ENCODE measurements at places on chromosomes 11 and 22.
A peak's percentile ranks its signal among the peaks of the same experiment; 100 is the strongest.

DNA sequence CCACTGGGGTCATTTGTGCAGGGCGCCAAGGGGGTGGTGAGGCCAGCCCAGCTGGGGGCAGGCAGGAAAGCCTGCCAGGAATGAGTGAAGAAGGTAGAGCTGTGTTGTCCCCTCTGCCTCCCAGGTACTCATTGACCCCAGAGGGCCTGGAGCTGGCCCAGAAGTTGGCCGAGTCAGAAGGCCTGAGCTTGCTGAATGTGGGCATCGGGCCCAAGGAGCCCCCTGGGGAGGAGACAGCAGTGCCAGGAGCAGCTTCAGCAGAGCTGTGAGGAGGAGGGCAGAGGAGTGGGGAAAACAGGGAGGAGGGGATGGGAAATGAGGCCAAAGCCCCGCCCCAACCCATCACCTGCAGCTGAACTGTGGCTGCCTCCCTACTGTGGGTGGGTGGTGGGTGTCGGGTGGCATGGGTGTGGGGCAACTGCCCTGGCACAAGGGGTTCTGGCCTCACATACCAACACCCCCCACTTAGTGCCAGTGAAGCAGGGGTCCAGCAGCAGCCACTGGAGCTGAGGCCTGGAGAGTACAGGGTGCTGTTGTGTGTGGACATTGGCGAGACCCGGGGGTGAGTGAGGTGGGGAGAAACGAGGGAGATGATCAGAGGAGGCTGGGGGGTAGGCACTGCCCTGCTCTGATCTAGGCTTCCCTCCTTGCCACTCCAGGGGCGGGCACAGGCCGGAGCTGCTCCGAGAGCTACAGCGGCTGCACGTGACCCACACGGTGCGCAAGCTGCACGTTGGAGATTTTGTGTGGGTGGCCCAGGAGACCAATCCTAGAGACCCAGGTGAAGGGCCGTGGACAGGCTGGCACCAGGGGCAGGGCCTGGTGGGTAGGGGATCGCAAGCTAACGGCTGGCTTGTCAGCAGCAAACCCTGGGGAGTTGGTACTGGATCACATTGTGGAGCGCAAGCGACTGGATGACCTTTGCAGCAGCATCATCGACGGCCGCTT is 3.0 kb downstream of the MUS81 start:
- no peak for DNase-seq

GRCh38 chr11:124793466-124794278 is 6.5 kb downstream of the MSANTD2 start:
- DNase-seq = peak; percentile 44

GRCh38 chr11:130694488-130695045 is 221.7 kb downstream of the SNX19 start:
- DNase-seq = no peak

DNA sequence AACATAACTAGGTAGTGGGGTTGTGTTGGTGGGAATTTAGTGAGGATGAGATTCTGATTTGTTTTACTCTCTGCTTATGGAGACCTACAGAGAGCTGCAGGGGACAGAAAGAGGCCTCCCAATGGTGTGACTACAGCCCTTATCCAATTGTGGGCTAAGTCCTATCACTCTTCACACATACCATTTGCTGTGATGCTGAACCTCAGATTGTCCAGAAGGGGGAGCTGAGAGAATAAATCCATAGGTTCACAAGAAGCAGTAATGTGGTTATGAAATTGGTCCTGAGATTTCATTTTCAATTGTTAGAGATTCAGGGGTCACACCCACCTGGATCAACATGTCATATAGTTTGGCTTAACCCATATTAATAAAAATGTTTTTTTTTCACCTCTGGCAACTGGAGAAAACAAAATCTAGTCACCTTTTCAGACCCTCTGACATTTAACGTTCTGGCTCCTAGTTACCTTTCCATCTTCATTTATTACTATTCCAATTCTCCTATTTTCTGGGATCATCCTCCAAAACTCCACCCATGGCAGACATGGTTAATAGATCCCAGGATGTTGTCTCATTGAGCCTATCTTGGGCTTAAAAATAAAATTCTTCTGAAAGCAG is 53.3 kb upstream of the PTPN5 start:
- peak; percentile 47 for DNase-seq

GRCh38 chr11:117479372-117479771 is 151.7 kb downstream of the CEP164 start:
- no peak for DNase-seq

GRCh38 chr22:30204742-30205111 is 41.8 kb downstream of the LIF start:
- DNase-seq = peak; percentile 58

DNA sequence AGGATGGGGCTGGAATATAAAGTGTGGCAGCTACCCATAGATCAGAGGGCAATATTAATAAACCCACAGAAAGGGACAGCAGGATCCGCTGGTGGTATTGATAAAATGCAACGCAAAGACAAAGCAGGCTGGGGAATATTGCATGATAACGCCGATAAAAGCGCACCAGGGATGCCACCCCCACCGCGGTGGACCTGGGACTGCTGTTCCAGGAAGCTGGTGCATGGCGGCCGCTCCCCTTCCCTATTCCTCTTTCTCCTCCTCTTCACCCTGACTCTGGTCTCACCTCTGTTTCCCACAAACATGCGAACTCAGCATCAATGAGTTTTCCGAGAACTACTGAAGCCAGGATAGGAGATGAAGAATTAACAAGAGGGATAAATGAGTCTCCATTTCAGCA is 20.2 kb downstream of the SPATA19 start:
- no peak for DNase-seq

DNA sequence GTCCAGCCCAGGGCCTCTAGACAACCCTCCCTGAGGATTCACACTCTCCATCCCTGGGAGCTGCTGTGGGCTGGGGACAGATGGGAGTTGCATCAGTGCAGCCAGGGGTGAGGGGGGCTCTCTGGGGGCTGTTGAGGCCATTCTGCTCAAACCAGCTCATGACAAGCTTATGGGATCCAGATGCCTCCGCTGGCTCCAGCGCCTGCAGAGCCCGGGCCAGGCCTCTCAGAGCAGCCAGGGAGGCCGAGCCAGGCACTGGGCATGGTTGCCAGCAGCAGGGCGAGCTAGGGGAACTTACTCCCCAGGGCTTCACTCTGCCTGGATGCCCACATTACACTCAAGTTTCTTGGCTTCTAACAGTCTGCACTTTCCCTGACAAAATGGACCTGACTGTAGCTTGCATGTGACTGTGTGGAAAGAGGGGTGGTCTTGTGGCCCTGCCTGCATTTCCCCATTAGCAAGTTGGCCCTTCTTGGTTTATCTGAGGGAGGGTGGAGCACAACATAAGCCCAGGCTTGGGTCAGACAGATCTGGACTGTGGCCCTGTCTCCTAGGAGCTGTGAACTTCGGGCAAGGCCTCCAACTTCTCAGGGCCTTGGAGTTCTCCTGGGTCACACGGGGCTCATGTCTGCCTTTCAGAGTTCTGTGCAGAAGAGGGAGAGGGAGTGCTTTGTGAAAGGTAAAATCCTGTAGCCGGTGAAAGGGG is 34.5 kb upstream of the CYB5R3 start:
- no peak for DNase-seq

- no peak for DNase-seq
Measured at GRCh38 chr22:44347080-44347479, 34.3 kb upstream of the SHISAL1 start.

DNA sequence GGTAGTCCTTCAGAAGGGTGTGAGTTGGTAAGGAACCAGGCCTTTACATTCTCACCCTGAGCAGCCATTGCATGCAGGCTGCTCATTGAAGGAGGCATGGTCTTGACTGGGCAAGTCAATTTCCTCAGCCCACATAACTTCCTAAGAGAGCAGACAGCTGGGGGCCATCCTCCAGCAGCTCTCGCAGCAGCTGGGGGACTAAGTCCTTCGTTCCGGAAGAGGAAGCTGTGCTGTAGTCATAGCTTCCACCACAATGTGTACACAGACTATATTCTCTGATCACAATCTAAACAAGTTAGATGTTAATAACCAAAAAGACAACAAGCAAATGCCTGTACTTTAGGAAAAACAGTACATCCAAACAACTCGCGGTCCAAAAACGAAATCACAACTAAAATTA is 30.1 kb upstream of the MPPED1 start:
- DNase-seq = no peak

DNA sequence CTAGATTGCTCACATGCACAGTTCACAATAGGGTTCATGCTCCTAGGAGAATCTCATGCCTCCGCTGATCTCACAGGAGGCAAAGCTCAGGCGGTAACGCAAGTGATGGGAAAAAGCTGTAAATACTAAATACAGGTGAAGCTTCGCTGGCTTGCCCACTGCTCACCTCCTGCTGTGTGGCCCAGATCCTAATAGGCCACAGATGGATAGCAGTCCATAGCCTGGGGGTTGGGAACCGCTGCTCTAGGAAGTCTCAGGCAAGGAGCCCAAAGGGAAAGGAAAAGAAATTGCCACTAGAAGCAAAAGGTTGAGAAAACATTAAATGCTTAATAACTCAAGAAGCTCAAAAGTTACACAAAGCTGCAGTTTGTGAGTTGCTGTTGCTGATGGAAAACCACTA is 3.2 kb upstream of the TRPC6 start:
- DNase-seq = no peak

DNA sequence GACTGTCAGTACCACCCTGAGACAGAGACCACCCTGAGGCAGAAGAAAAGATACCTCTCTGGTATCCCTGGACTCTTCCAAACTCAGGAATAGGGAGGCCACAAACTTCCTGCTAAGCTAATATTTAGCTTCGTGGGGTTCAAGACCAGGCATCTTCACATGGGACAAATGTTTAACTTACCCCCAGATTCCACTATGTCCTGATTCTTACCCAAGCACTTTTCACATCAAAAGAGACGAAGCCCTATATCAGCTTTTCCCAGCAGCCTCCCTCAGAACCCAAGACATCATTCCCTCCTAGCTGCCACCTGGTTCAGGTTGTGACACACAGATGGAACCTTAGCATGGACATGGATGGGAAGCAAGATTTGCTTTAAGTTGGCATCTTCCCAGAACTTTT is 32.1 kb downstream of the SMC1B start:
- DNase-seq = no peak

DNA sequence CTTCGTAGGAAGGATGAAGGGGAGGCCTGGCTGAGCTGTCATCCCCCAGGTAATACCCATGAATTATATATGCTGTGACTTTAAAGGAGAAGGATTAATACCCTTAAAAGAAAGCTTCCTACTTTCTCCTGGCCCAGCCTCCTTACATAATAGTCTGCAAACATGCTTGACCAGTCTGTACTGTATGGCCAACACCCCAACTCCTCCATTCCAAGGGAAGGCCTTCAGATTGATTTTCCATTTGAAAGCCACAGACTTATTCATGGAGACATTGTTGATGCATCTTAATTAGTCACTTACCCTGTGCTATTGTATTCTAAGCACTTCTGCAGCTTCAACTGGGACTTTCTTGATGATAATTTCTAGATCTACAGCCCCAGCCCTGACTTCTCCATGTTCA is 2.0 kb downstream of the PAAF1 start:
- no peak for DNase-seq

DNA sequence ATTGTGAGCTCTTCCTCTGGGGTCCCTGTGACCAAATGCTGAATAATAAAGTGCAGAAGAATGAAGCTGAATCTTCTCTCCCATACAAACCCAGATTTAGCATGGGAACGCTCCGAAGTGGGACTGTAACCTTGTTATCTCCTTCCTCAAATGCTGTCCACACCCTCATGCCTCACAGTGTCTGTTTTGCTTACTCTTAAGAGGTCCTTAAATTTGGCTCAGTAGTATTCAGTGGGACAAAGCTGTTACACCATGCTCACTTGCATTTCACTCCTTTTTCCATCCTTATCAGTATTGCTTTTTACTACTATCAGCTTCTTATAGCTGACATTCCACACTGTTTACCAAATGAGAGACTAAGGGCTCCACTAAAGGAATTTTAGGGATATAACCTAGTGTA is 13.8 kb upstream of the AMOTL1 start:
- DNase-seq = no peak

GRCh38 chr22:50262460-50262911 is 1.0 kb upstream of the MAPK12 start:
- DNase-seq = no peak

DNA sequence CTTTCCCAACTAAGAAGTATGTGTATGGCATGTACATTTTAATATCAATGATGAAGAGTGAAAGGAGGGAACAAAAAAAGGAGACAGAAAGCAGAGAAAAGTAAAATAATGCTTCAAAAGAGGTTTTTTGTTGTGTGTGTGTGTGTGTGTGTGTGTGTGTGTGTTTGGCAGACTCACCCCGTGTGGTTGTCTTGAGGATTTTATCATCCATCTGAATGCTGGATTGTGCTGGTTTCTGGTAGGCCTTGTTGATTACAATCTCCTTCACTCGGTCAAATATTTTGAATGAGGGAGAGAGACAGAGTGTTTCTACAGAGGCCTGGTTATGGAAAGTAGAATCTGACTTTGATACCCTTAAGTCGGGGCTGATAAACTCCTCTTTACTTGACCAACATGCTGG is 128.5 kb downstream of the ENTHD1 start:
- no peak for DNase-seq

DNA sequence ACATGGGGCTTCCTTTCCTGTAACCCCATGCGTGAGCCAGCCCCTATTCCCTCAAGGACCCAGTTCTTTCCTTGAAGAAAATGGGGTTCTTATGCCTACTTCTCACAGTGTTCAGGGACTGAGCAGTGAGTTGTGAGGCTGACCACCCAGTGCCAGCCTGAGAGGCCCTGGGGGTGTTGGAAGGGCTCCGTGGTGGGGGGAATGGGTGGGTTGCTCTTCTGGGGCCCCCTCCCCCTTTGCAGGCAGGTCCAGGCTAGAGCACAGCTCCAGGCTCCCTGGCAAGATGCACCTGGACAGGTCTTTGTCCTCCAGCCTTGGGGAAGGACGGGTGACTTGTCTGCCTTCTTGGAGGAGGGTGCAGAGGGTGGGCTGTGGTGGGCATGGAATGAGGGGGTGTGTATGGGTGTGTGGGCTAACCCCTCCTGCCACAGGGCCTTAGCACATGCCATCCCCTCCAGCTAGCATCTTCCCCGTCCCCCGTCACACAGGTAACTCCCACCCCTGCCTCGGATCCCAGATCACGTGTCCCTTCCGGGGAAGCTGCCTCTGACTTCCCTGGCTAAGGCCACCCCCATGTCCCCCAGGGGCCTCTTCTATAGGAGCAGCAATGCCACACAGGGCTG is 64.6 kb downstream of the MYEOV start:
- DNase-seq = no peak

- DNase-seq = no peak
Measured at GRCh38 chr11:28117712-28118111, 9.5 kb downstream of the METTL15 start.

GRCh38 chr11:46361283-46362155 is 14.3 kb downstream of the DGKZ start:
- no peak for DNase-seq
